ENCODE measurements at places on chromosomes 12 and 14.

GRCh38 chr12:111451649-111452129, 46.0 kb downstream of the SH2B3 start:
- DNase-seq: no peak

- DNase-seq: peak; percentile 62
Measured at GRCh38 chr14:20631023-20631879, 10.2 kb downstream of the OR6S1 start.

DNA sequence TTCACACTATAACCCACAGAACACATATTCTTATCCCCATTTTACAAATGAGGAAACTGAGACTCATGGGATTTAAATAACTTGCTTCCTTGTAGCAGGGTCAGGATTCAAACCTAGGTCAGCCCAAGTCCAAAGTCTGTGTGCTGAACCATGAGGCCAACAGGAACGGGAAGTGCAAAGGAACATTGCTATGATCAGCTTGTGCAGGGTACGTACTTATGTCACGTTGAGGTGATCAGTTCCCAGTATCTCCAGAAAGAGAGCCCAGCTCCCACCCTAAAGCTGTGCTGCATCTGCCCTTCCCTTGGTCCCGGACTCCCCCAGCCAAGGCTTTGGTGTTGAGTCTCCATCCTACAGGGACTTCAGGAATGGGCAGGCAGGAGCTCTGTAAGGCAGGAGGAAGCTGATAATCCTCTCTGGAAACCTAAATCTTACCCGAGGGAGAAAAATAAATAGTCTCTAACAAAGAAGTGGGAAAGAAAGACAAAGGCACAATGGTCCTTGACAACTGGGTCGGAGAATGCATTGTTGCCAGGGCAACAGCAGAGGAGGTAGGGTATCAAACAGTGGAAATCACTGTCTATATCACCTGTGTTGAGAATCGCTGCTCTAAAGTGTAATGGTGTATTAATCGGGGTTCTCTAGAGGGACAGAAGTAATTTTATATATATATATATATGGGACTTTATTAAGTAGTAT, 82.5 kb upstream of the FICD start:
- no peak for DNase-seq

DNA sequence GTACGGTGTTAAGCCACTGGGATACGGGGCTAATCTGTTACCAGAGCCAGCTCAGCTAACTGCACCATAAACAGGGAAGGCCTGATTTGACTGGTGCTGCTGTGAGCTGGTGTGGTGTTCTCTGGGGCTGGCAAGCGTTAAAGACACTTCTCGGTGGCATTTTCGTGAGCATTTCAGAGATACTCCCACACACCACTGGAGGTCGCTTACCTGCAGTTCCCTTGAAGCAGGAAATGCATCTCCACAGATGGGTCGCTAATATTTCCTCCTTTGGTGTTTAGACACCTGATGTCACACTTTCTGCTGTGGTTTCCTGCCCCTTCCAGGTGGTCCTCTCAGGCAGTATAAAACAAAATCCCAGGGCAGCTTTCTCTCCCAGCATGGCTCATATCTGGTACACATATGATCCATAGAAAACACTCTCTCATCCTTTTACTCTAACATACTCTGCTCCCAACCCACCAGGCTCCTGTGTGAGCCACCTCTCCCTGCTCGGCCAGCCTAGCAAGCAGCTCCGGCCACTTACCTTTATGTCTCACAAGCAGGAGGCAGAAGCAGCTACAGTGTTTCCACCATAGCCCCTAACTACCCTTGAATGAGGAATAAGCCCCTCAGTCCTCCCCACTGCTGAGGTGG, 129.9 kb upstream of the GRIN2B start:
- DNase-seq: peak; percentile 1

DNA sequence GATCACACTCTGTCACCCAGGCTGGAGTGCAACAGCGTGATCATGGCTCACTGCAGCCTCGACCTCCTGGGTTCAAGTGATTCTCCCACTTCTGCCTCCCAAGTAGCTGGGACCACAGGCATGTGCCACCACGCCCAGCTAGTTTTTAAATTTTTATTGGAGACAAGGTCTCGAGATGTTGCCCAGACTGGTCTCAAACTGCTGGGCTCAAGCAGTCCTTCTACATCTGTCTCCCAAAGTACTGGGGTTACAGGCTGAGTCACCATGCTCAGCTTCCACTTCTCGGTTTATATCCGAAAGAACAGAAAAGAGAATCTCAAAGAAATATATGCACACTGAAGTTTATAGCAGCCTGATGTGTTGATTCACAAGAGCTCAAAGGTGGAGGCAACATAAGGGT, 107.5 kb downstream of the SCARB1 start:
- no peak for DNase-seq

GRCh38 chr14:76541594-76542219, 165.8 kb downstream of the ESRRB start:
- DNase-seq: no peak

GRCh38 chr12:132998741-132999140, 12.6 kb downstream of the ZNF26 start:
- no peak for DNase-seq

- peak; percentile 34 for DNase-seq
Measured at GRCh38 chr14:71597955-71598660, 334.1 kb upstream of the RGS6 start.

DNA sequence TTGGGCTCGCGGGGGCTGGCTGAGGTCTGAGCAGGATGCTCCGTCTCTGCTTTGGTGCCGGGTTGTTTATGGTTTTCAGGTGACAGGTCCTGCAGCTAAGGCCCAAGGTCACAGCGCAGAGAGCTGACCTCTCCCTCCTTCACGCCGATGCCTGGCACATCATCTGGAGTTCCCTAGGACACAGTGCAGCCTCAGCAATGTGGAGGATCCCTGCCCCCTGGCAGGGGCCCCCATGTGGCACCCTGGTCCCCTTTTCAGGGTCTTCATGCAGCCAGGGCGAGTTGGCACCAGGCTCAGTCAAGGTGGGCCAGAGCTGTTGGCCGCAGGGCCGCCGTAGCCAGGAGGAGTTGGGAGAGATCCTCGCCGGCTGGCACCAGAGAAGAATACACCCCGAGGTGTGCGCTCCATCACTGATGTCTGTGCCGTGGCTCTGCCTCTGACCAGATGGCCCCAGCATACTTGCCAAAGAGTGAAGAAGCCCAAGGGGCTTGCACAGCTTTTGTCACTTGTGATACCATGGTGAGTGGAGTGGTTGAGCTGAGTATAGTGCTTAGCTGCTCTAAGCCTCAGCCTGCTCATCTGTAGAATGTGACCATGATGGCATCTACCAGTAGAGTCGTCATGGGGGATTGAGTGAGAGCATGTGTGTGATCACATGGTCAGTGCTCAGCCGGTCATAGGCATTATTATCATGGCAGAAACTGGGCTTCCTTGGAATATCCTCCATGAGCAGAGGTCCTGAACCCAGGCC, 11.0 kb downstream of the TPCN1 start:
- no peak for DNase-seq

DNA sequence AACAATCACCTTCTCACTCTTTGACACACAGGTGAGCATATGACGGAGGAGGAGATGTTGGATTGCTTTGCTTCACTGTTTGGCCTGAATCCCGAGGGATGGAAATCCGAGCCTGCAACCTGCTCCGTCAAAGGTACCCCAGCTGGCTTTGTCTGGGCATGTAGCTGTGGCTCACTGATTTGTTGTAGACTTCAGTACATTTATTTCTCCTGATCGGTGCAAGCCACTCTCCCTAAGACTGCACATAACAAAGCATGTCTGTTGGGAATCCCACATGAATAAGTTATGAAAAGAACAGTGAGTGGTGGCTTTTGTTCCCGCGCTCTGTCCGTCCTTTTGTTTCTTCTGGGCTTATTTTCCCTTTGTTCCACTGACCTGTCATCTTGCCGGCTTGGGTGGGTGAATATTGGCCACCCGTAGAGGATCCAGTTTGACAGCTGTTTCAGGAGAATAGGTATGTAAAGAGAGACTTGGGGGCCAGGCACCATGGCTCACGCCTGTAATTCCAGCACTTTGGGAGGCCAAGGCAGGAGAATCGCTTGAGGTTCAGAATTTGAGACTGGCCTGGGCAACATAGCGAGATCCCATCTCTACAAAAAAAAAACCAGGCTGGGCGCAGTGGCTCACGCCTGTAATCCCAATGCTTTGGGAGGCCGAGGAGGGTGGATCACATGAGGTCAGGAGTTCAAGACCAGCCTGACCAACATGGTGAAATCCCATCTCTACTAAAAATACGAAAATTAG, 20.0 kb upstream of the BCL7A start:
- DNase-seq: no peak

DNA sequence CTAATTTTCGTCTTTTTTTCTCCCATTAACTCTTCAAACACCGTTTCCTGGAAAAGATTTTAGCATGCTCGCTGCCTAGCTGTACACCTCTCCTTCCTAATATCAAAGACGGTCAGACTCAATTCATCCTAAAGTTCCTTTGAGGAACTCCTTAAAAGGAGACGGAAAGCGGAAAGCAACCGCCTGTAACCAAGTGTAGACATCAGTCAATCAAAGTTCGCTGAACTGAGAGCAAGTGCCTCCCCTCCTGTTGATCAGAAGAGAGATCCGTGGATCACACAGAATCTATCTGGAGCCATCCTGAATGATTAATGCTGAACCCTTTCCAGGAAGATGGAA, 412 bp upstream of the TEP1 start:
- peak; percentile 18 for DNase-seq

- no peak for DNase-seq
Measured at GRCh38 chr12:4956054-4956453, 46.3 kb downstream of the KCNA1 start.

DNA sequence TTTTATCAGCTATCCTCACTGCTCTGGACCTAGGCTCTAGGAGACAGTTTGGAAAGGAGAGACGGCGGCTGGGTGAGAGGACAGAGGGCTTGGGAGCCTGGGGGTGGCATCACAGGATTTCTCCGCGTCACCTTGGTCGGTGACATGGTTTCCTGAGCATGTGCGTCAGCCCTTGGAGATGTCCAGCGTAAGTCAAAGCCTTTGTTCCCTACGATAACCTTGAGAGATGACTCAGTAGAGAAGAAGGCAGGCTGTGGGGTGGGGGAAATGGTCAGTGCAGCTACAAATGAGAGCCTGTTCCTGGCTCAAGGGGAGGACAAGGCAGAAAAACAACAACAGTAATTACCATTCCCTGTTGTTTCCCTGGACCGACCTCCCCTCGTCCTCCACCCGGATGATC, 90.2 kb upstream of the TBX3 start:
- no peak for DNase-seq

DNA sequence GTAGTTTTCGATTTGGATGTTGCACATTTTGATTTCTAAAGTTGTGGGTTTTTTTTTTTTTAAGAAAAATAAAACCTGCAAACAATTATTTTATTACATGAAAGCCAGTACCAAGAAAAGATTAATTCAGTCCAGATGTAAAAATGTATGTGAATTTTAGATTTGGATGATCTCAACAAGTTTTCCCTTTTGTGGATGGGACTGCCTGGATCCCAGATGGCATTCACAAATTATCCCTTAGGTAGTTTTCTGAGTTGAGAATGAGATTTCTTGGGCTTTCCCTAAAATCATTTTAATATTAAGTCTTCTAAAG, 2.8 kb downstream of the FRMD6 start:
- DNase-seq: no peak

GRCh38 chr14:74852922-74853530, 22.9 kb downstream of the PROX2 start:
- DNase-seq: no peak

- no peak for DNase-seq
Measured at GRCh38 chr12:60266381-60266852, 670.6 kb downstream of the SLC16A7 start.

DNA sequence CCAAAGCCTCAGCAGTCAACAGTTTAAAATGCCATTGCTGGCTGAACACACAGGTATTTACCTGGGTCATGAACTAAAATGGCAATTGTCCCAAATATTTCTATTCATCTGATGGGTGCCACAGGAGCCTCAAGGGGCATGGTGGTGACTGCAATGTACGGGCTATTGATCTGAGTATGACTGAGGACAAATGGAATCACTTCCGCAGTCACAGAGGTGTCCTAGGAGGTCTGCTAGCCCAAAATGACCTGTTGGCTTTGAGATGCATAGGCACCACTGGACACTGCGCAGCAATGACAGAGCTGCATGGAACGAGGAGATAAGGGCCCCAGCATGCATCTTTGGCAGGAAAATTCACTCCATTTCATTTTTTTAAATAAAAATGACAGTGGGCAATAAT, 474.1 kb upstream of the SOX5 start:
- no peak for DNase-seq

GRCh38 chr12:91001306-91001705, 3.5 kb downstream of the EPYC start:
- no peak for DNase-seq

DNA sequence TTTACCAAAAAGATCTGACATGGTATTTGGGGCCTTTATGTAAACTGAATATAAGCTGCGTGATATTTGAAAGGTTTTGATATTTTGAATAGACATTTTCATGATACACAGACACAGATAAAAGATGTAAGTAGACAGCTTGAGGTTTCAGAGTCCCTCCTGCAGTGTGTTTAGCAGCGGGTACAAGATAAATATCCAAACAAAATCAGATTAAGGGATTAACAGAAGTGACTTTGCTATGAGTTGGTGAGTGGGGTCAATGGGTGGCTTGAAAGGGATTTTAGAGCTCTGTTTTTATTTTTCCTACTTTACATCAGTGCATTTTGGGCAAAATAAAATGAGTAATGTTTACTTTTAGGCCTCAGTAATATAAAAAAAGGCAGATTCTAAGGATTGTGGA, 84.1 kb downstream of the IGF1 start:
- no peak for DNase-seq

- no peak for DNase-seq
Measured at GRCh38 chr12:93403988-93404803, 26.5 kb downstream of the NUDT4 start.

DNA sequence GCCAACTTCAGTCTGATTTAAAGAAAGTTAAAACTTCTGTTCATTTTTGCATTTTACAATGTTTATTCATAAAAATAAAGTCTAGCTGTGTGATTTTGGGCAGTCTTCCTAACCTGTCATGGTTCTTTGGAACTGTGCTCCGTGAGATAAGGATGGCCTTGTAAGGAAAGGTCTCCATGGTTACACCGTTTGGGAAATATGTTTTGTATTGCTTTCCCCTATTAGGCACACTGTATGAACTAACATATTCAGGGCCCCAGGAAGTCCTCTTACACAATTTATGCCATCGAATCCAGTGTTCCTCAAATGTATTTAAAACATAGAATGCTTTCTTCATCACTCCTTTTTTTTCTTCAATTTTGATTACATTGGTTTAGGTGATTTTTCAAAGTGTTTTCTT, 54.5 kb downstream of the APAF1 start:
- no peak for DNase-seq

DNA sequence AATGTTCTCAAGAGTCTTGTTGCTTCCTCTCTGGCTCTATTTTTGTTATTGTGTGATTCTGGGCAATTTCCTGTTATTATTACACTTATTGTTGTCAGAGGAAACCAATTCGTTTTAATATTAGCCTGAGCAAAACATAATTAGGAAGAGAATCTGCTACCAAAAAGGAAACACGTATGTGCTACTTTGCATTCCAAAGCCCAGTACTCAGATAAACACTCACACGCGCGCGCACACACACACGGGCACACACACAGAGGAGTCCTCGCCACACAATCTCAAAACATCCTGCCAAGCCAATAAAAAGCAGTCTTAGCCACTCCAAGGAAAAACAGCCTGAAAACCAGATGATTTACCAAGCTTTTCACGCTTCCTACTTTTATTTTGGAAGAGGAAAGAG, 400.7 kb downstream of the NUAK1 start:
- no peak for DNase-seq

- DNase-seq: no peak
Measured at GRCh38 chr14:67068251-67068650, 121.0 kb upstream of the GARIN2 start.
